ENCODE measurements at places on chromosomes 1 and 21.

DNA sequence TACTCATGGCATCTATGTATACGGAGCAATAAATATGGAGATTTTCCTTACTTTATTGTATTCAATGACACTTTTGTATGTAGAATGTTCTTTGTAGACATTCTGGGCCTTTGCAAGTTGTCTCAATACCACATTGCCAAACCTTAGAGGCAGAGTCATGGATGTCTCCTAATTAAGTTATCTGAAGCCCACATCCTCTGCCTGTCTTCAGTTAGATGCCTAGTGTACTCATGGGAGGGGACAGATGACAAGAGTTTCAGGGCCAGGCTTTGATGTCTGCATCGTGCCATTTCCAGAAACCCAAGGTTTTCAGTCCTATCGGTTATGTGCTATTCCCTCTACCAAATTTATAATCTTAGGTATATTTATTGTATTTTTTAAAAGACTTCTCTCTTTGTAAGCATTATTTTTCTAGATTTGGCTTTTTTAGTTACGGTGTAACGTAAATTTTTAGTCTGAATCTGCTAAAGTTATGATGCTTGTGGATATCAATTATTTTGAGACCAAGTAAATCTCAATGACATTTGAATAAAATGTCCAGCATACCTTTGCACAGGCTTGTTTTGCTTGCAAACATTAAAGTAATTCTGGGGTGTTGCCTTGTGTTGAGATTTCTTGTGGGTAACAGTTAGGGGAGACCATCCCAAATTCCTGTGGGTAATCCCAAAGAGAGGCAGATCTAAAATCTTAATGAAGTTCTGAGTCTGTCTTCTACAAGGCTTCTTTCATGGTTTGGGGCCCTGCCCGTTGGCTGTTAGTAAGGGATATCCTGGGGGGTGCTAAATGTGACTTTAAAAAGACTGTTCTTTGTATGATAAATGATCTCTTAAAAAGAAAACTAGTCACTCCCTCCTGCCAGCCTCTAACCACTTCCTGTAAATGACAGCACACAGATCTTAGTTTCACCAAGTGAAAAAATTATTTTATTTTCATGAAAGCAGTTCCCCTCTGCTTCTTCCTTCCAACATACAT, 8.0 kb upstream of the MACF1 start:
- DNase-seq = peak; percentile 86

- no peak for DNase-seq
These were observed 354.9 kb downstream of the DPYD start for GRCh38 chr1:97565886-97566285.

DNA sequence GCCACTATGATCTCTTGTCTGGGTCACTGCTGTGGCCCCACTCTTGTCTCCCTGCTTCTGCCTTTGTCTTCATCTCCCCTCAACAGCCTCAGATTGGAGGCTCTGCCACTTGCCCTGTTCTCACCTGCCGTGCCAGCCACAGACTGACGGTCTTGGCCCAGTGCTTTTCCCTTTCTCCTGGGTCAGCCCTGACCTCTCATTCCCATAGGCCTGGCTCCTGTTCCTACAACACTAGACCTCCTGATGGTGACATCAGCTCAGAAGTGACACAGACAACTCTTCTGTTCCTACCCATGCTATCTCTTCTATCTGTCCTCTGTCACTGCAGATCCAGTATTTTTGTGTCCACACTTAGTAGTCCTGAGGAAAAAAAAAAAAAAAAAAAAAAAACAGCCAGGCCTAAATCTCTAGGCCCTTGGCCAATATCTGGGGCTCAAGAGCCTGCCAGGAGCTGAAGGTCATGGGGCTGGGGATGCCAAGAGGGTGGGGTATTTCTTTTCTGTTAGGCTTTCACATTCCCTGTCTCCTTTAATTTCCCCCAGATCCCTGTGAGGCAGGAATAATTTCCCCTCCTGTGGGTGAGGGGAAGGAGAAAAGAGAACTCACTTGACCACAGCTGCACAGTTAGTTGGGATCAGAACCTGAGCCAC, 42.0 kb upstream of the FOXO6 start:
- no peak for DNase-seq

DNA sequence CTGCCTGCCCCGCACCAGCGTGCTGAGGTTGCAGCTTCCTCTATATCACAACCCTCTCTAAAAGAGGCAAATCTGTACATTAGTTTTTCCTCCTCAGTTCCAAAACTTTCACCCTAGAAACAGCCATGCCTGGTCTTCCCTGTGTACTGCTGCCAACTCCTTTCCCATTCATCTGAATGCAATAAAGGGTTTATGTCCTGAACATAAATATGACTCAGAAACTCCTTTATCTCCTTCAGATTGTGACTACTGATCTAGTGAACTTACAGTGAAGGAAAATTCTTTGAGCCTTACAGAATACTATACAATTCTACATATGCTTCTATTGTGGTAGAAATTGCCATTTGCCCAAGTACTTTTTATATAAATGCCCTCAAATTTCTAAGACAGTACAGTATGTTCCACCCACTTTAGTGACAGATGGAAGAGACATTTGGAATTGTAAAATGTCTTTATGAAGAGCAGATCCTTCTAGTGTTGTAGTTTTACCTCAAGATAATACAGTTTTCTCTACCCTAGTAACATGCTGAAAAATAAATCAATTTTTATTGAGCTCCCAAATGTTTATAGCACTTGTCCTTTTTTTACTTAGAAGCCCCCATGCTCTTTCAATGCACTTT, 345.1 kb upstream of the SNX7 start:
- DNase-seq = no peak

DNA sequence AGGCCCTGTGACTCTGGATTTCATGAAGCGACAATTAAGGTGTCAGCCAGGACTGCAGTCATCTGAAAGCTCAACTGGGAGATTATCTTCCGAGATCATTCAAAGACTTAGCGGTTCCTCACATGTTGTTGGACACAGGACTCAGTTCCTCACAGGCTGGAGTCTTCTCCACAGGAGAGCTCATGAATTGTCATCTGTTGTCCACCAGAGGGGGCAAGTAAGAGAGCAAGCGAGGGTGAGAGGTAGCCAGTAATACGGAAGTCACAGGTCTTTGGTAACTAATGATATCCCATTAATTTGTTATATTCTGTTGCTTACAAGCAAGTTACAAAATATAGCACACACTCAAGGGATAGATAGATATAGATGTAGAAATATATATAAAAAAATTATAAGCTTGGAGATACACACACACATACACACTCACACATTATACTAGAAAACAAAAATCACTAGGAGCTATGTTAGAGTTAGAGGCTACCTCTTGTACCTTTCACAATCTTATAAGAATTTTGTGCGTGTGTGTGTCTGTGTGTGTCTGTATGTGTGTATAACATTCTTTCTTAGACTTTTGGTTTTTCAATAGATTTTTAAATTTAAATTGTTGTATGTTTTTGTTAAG, 1695.3 kb downstream of the BRINP3 start:
- DNase-seq = peak; percentile 17

- DNase-seq = no peak
These were observed 21.2 kb downstream of the TMEM63A start for GRCh38 chr1:225860876-225861441.

DNA sequence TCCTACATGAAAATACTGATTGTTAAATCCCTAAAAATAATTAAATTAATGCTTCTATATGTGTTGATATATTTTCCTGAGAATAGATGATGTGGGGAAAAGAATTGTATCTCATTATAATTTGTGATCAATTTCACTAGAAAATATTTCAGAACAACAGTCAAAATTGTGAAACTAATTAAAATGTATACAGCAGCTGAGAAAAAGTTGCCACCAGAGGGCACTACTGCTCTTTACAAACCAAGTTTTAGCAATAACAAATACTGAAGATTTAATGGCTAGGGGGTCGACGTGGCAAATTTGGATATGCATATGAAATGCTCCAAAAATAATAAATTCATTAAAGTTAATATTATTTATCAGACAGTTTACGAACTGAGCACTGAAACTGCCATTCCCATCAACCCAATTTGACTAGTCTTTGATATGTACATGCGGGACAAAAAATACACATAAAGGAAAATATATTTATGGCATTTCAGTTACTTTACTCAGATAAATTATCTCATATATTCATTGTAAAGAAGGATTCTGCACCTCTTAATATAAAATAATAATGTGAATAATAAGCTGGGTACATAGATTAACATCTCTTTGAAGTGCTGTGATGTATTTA, 96.3 kb upstream of the TMPRSS15 start:
- DNase-seq = peak; percentile 48

- no peak for DNase-seq
These were observed 34.7 kb downstream of the PDE4B start for GRCh38 chr1:65827346-65827745.

GRCh38 chr1:216958569-216958968, 235.3 kb upstream of the ESRRG start:
- no peak for DNase-seq

DNA sequence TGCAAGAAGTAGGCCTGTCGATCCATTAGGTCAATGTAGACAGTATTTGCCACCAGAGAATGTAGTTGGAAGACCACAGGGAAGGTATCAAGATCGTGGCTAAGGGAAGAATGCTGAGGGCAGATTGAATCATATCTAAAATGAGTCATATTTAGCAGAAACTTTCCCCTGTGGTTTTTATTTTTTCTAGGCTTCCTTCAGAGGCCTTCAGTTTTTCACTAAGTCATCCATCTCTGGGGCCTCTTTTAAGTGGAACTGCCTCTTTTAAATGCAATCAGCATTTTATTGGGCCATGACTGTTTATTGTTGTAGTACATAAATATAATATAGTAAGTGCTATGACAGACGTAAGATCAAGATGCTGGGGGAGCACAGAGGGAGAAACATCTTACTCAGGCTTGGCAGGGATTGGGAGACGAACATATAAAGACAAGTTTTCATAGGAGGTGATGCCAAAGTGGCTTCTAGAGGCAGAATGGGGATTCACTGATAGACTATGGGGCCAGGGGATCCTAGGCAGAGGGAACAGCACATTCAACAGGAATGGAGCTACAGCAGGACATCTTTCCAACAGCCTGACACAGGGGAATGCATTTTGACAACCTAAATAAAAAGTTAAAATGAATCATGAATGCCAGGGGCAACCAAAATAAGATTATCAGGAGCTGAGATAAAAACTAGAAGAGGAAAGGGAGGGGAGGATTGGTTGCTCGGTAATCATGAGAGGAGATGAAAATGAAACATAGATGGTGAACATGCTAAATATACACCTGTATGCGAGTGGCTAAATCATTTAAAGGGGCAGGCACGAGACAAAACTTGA, 20.1 kb downstream of the UBE2U start:
- peak; percentile 63 for DNase-seq

- DNase-seq = no peak
These were observed 26.8 kb downstream of the THEM4 start for GRCh38 chr1:151882466-151882865.

DNA sequence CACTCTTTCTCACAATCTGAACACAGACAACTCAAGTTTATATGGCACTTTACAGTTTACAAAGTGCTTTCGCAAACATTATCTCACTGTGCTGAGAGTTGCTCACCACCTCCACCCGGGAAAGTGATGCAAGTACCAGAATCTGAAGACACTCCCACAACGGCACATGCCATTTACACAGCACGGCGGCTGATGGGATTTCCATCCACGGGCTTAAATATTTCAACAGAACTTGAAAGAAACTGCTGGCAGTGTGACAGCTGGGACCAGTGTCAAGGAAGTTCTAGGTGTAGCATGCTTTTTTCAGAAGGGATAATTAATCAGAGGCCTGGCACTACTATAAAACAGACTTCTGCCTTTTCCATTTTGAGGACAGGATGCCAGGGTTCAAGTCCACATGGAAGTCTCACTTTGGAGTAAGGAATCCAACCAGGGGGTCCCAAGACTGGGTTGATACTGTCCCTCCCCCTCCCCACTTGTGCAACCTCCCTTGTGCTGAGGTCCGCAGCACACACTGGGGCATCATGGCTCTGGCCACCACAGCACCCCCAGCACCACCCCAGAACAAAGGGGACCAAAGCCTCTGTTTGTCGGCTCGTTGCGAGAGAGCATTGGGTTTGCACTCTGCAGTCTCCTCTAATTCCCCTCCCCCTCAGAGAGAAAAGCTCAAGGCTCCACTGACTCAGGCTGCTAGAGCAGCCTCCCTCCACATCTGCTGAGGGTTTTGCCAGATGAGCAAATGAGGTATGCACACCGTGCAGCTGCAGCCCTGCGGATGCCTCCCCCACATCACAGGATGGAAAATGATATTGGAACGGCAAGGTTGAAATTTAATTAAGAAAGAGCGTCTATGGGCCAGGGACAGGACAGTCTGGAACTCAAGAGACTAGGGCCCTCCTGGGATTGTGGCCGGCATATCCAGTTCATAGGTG, 154.9 kb downstream of the TGFBR3 start:
- peak; percentile 84 for DNase-seq

DNA sequence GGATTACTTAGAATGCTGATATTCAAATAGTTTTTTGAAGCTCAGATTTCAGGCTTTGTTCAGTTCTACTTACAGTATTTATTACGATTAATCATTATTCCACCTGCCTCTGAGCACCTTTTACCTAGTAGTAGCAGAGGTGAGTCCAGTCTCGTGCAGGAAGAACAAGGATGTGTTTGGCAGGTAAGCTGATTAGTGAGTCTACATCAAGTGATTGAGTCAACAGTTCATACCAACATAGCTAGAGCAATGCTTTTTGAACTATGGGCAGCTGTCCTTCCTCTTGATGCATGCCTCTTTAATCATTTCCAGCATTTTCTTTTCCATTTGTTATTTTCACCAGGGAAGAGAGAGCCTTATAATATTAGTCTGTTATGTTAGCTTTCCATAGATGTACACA, 838.9 kb downstream of the USP25 start:
- no peak for DNase-seq

GRCh38 chr1:233738850-233739249, 124.9 kb downstream of the KCNK1 start:
- DNase-seq = no peak
